ENCODE measurements at places on chromosomes 12 and 14.

DNA sequence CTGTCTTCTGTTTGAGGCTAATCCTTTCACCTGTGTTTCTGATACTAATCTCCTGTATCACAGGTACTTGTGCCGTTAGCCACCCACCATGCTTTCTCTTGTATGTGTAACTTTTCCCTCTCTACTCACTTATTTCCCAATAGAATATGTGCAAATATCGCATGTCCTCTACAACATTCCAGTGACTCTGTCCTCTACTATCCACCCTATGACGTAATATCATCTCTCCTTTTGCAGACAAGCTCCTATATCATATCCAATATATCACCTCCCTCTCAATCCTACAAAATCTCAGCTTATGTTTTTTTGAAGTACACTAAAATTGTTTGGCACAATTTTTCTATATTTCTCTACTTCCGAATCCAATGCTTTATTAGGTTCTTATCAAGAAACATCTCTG lies 232.6 kb upstream of the LRFN5 start:
- no peak for DNase-seq

- DNase-seq = no peak
Observed at GRCh38 chr14:45364565-45365156, 111.7 kb upstream of the MIS18BP1 start.

GRCh38 chr12:26642361-26642760 lies 190.6 kb downstream of the ITPR2 start:
- DNase-seq = no peak

- DNase-seq = no peak
Observed at GRCh38 chr12:63093084-63093483, 57.9 kb downstream of the AVPR1A start.

DNA sequence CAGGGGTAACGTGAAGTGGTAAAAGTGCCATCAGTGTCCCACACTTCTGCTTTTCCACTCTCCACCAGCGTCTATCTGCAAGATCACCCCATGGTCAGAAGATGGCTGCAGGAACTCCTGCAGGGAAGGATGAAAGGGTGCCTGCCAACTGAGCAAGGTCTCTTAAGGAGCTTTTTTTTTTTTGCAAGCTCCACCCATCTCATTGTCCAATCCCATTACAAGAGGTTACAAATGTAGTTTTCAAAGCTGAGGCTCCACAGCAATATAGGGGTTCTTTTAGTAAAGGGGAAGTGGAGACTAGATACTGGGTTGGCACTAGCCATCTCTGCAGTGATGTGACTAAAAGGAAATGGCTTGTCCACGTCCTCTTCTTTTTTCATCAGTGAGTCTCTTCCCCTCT lies 5.9 kb upstream of the BHLHE41 start:
- DNase-seq = no peak

Data from NCI-H1417 (cell line).